ENCODE measurements at places on chromosomes 11 and 22. TPM values are rescaled to one million over a fixed set of nuclear protein-coding genes. Genes with fewer than 3 reads are reported as not detected.

GRCh38 chr22:21683401-21683811 lies 17.6 kb downstream of the PPIL2 start:
- no peak for DNase-seq

DNA sequence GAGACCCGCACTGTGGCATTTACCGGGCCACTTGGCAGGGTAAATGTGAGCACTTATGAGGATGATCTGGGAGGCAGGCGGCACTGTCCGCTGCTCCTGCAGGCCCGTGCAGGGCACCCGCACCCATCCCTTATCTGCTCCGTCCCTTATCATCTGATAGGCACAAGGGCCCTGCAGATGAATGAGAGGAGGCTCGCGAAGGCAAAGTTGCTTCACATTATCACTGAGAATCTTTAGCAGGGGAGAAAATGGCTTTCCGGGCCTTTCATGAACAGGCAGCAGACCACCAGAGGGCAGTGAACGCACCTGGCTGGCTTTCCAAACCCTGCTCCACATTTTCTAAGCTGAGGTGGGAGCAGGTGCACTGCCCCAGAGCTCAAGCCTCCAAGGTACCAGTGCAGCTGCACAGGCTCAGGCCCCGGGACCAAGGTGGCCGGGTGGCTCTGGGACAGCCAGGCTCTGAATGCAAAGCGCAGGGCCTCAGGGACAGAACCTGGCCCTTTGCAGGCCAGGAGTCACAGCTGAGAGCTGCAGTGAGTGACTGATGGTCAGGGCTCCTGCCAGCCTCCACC lies 165.6 kb downstream of the SHANK2 start:
- peak; percentile 19 for DNase-seq

Gene VSTM5
- 0.96 TPM for polyA plus RNA-seq

DNA sequence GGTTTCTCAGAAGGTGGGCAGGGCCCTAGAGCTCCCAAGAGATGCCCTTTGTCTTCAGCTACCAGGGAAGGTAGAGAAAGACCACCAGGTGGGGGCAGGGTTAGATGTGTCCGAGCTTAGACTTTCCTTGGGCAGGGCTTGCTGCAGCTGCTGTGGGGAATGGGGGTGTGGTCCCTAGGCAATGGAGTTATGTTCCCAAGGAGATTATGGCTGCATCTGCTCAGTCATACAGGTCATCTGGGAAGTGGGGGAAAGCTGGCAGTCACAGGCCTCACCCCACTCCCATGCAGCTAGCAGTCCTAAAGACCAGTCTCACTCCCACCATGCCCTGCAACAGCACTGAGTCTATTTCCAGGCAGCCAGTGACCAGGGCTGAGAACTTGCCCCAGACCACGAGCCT lies 29.5 kb downstream of the MMP27 start:
- no peak for DNase-seq

DNA sequence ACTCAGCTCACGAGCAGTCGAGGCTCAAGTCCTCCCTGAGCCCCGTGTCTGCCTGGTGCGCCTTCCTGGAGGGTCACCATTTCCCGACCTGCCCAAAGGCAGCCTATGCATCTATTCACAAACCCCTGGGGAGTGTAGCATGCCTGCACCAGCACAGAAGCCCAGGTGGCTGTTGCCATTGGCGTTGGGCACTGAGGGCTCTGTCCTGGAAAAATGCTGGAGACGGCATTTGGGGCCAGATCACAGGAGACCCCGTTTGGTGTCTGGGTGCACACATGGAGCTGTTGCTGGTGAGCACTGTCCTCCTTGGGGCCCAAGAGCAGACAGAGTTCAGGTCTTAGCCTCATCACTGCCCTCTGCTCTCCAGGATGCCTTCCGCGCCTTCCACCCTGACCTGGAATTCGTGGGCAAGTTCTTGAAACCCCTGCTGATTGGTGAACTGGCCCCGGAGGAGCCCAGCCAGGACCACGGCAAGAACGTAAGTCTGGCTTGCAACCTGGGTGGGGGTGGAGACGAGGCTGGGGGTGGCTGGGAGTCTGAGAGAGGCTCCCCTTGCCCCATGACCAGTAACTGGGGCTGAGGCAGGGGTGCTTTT lies 9.4 kb downstream of the FADS2 start:
- DNase-seq: no peak

DNA sequence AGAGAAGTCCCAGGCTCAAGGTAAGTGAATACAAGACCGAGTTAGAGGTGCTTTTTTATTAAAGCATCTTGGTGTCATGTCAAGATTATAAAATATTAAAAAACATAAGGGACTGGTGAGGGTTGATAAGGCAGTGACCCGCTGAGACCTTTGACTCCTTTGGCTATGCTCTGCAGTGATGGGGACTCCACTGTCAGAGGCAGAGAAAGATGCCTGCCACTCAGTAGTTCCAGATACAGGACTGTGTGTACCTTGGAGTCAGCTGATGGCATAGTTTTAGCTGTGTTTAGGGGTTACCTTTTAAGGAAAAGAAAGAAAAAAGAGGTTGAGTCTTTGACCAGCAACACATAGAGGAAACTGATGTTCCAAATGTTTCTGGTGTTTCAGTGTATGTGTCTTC lies 40.8 kb downstream of the SHISA8 start:
- no peak for DNase-seq

GRCh38 chr11:66391322-66391721 lies 19.8 kb upstream of the SLC29A2 start:
- no peak for DNase-seq

- DNase-seq: no peak
These were observed 21.6 kb upstream of the GDPD4 start for GRCh38 chr11:77322926-77323590.

- no peak for DNase-seq
These were observed 21.8 kb upstream of the RNASEH2C start for GRCh38 chr11:65742353-65742752.

DNA sequence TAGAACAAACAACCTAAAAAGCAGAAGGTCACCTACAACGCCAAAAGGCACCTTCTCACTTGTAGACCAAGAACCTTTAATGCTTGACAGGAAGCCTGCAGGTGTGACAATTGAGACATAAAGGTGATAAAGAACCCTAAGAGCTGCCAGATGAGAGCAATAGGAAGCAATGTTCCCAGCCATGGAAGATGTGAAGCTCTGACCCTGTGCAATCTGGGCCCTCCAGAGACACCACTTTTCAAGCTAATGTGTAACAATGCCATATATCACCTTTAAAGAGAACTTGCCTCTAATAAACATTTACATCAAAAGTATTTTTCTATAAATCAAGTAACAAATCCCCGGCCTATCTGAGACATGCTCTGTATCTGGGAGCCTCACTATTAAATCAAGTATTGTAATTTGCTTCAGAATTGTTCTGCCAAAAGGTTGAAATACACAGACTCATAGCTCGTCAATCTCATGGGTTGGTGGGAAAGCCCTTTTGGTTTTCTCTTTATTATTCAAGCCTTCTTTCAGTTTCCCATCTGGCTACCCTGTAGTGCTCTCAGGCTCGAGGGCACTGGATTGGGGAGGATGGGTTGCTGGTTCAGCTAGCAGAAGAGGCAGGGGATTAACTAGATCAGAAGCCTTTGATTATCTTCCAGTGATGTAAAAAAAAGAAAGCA lies 368.9 kb downstream of the BUD13 start:
- DNase-seq: no peak

Gene PYGM
- polyA plus RNA-seq: 3.9 TPM

Gene ZC3H7B
- polyA plus RNA-seq: 63.5 TPM

Gene PRPF19
- polyA plus RNA-seq: 117 TPM

Measured in right lung (tissue), 10 donors.